ENCODE measurements at places on chromosomes 2 and 18. TPM values are rescaled to one million over a fixed set of nuclear protein-coding genes. Genes with fewer than 3 reads are reported as not detected.

ABCB11 gene
- 0.04 TPM for total RNA-seq

GKN2 gene
- total RNA-seq: not detected

HRH4 gene
- 0.21 TPM for total RNA-seq

ELOA2 gene
- total RNA-seq: 0.06 TPM

GRCh38 chr18:74064510-74064909, 83.1 kb downstream of the FBXO15 start:
- no peaks in the 10 kb centered on the region for H3K36me3 ChIP-seq
- H3K4me3 ChIP-seq: no peak overlapping the region
- no peak for DNase-seq
- no peak overlapping the region for H3K27ac ChIP-seq
- no peaks in the 10 kb centered on the region for H3K4me1 ChIP-seq

- DNase-seq: no peak
- H3K27me3 ChIP-seq: no peaks in the 10 kb centered on the region
- H3K4me1 ChIP-seq: no peaks in the 10 kb centered on the region
- H3K4me3 ChIP-seq: no peak overlapping the region
- H3K27ac ChIP-seq: no peak overlapping the region
Observed at GRCh38 chr2:148901142-148901541, 26.1 kb downstream of the KIF5C start.

RFX8 gene
- total RNA-seq: not detected

- no peak overlapping the region for H3K27ac ChIP-seq
- H3K27me3 ChIP-seq: no peaks in the 10 kb centered on the region
- no peak for DNase-seq
- no peak overlapping the region for H3K4me3 ChIP-seq
- H3K36me3 ChIP-seq: no peaks in the 10 kb centered on the region
- H3K4me1 ChIP-seq: no peaks in the 10 kb centered on the region
Observed at GRCh38 chr18:45688833-45689232, 35.1 kb upstream of the SLC14A1 start.

DNA sequence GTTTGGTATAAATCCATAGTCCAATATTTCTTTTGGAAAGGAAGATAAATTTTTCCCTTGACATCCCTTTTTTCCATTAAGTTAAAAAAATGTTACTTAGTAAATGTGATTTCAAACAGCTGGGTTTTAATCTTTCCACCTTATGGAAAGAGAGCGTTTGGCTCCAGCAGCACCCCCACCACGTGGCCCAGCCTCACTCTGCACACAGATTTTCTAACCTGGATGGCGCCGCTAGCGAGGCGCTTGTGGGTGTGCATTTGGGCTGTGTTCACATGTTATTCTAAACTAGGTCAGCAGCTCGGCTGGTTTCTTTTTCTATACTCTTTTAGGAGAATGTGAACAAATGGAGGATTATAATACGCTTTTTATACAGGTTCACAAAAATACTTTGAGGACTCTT, 218.0 kb downstream of the LDLRAD4 start:
- H3K27ac ChIP-seq: peak overlapping the region; percentile 56
- no peaks in the 10 kb centered on the region for H3K27me3 ChIP-seq
- no peaks in the 10 kb centered on the region for H3K36me3 ChIP-seq

- DNase-seq: no peak
- H3K27me3 ChIP-seq: no peaks in the 10 kb centered on the region
- no peaks in the 10 kb centered on the region for H3K4me1 ChIP-seq
- no peak overlapping the region for H3K4me3 ChIP-seq
- no peaks in the 10 kb centered on the region for H3K36me3 ChIP-seq
- no peak overlapping the region for H3K27ac ChIP-seq
Observed at GRCh38 chr2:195408196-195408595, 248.8 kb upstream of the SLC39A10 start.

DNA sequence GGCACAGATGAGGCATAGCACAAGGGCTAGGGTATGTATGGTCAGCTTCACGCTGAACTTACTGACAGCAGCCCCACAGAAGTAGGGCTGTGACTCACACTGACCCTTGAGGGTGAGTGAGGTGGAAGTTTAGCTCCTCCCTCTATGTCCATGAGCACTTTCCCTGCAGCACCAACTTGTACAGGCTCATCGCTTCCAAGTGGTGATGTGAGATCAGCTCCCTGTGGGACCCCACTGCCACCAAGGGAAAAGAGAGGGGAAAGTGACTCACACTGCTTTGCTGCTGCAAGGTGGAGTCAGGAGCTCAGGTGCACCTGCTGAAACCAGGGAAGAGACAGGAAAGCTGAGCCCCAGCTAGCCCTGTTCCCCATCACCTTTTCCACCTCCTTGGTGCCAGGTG, 91.5 kb downstream of the TEX51 start:
- no peak overlapping the region for H3K4me3 ChIP-seq
- DNase-seq: no peak
- no peaks in the 10 kb centered on the region for H3K36me3 ChIP-seq
- no peaks in the 10 kb centered on the region for H3K4me1 ChIP-seq

DNA sequence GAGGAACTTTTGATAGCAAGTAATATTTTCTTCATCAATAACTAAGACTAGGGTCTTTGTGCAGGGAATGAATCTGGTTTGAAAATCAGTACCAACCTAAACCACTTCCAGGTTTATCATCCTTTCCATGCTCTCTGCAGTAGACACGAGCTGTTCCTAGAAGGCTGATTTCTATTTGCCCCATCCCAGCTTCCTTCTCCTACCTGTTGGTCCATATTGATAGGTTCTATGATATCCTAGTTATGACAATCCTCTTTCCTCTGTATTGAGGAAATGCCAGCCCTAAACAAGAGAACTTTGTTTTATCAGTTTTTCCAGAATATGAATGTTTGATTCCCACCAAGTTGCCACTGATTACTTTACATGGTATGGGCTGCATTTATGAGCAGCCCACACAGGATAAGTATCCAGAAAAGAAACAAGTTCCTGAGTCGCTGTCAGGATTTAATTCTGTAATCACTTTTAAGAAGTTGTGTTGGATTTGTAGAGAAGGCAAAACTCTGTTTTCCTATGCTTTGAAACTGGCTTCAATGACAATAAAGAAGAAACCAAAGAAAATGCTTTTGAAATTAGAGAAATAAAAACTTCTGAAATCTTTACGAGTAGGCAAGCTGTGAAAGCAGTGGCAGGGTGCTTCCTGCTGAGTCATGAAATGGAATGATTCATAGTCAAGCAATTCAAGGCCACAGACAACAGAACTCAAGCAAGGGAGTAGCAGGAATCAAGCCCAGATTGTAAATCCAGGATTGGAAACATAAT, 37.3 kb upstream of the TANK start:
- no peak overlapping the region for H3K4me3 ChIP-seq
- H3K36me3 ChIP-seq: no peaks in the 10 kb centered on the region
- no peak for DNase-seq
- peaks cover 18% of the 10 kb centered on the region for H3K4me1 ChIP-seq
- peak overlapping the region; percentile 56 for H3K27ac ChIP-seq

WDR75 gene
- total RNA-seq: 19.1 TPM

- H3K36me3 ChIP-seq: no peaks in the 10 kb centered on the region
- H3K4me3 ChIP-seq: peak overlapping the region; percentile 53
- H3K4me1 ChIP-seq: no peaks in the 10 kb centered on the region
Observed at GRCh38 chr18:4453567-4453873, 1.6 kb downstream of the DLGAP1 start.

DNA sequence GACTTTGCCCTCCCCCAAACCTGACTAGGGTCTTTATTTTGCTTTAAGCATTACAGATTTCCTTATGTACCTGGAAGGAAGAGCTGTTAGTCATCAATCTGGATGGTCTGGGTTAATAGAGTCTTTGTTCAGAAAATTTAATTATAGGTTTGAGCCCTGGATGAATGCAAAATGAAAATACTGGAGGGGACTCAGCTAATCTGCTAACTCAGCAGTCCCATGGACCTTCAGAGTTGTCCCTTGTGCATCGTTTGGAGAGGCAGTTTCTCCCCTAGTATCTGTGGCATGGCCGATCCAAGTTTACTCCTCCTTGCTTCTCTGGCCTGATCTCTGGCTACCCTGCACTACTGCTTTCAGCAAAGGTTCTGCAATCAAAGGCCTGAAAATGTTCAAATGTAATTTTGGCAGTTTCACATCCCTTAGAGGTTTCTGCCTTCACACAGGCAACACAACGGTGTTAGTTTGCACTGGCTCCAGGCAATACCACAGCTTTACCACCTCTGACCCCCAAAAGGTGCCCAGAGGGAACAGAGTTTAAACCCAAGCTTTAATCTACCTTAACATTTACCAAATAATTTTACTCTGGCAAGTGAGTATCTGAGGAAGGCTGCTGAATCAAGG, 134.3 kb downstream of the THADA start:
- H3K27me3 ChIP-seq: no peaks in the 10 kb centered on the region
- no peak overlapping the region for H3K4me3 ChIP-seq
- H3K27ac ChIP-seq: no peak overlapping the region

- H3K4me3 ChIP-seq: no peak overlapping the region
- no peaks in the 10 kb centered on the region for H3K36me3 ChIP-seq
- no peak for DNase-seq
- no peak overlapping the region for H3K27ac ChIP-seq
- no peaks in the 10 kb centered on the region for H3K4me1 ChIP-seq
Observed at GRCh38 chr2:166765141-166765540, 123.1 kb upstream of the XIRP2 start.

NRP2 gene
- 6.9 TPM for total RNA-seq

SLC38A11 gene
- 0.38 TPM for total RNA-seq

Measured in psoas muscle (tissue), 8 donors.